Glomerular endothelial cell (primary cell): ENCODE measurements at places on chromosomes 12 and 14. TPM values are rescaled to one million over a fixed set of nuclear protein-coding genes. Genes with fewer than 3 reads are reported as not detected.

DNA sequence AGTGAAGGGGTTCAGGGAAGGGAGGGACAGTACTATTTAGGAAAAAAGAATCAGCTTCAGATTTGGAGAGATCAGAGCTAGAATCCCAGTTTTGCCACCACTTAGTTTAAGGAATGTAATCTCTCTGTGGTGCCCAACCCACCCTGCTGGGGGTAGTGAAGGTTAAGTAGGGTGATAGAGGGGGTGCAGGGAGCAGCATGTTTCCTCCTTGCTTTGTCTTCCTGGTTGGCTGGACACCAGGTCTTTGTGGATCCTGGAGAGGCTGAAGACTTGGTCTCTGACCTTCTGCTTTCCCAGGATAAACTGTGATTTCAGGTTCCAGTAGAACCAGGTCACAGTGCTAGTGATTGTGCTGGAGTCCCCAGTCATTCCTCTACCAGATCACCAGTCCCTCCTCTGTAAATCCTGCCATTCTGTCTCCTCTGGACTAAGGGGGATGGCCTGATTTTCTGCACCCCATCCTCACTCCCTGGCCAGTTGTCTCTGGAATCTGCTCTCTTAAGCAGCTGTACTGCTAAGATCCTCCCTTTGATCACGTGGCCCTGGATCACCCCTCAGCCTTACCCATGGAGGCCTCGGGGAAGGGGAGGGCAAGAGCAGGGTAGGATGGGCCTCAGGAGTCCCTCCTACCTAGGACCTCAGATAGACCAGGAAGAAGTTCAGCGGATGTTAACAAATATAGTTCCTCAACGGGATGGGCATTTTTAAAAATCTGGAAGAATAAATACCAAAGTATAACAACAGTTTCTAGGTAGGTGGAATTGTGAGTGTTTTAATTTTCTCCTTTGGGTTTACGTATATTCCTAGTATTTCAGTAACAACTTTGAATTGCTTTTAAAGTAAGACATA is 3.1 kb downstream of the MAP3K12 start:
- DNase-seq: no peak

DNA sequence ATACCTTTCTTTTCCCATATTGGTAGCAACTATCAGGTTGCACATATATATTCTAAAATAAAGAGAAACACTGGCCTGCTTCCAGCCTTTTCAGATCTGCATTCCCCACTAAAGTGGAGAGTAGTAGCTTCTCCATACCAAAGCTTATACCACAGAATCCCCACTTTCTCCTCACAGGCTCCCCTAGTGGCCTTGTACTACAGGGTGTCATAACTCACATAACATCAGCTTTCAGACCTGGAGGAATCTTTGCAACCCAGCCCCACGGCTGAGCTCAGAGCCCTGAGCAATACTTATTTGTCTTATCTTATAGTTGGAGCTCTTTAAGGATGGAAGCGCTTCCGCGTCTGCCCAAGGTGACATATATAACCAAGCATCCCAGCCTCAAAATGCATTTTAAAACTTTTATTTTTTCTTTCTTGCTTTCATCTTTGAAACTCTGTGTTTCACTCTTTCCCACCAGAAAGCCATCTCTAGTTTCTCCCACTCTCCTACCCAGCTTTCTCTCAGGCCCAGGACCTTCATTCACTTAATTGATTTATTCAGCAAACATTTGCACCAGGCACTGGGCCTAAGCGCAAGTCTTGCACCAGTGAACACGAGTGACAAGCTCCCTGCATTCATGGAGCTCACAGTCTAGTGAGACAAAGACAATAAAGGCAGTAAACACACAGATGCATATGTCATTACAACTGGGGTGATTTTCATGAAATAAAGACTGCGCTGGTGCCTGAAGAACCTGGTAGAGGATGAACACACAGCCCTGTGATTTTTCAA is 254.7 kb downstream of the IPO8 start:
- no peak for DNase-seq

DNA sequence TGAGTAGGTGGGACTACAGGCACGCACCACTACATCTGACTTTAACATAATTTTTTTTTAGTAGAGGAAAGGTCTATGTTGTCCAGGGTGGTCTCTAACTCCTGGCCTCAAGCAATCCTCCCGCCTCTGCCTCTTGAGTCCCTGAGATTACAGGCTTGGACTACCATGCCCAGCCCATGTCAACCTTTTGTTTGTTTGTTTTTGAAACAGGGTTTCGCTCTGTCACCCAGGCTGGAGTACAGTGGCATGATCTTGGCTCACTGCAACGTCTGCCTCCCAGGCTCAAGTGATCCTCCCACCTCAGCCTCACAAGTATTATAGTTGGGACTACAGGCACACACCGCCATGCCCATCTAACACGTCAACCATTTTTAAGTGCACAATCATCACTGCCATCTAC is 29.2 kb downstream of the PITPNM2 start:
- no peak for DNase-seq

DNA sequence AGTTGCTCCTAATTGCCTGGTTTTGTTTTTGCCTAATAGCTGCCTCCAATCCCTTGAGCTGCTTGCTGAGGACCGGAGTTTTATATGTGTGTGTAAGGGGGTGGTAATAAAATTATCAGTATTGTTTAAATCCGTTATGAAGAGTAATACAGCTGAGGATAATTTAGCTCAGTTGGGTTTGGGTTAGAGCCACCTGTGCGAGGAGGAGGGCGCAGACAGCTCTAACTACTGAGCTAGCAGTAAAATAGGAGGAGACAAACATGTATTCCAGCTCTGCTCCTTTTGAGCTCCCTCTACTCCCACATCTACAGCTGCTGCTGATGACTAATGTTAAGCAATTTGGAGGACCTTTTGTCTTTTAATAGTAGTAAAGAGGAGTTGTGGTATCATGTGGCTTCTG is 61.5 kb downstream of the SPATS2 start:
- DNase-seq: no peak

- DNase-seq: no peak
Measured at GRCh38 chr12:132986885-132987225, 688 bp downstream of the ZNF26 start.

GRCh38 chr12:80937391-80938238 is at the start of gene LIN7A:
LIN7A (minus strand) TSS chr12:80937934; CDS start chr12:80937722, 212 bp downstream.
- no peak for DNase-seq

GRCh38 chr12:105852951-105853350 is 285.8 kb downstream of the NUAK1 start:
- no peak for DNase-seq

DNA sequence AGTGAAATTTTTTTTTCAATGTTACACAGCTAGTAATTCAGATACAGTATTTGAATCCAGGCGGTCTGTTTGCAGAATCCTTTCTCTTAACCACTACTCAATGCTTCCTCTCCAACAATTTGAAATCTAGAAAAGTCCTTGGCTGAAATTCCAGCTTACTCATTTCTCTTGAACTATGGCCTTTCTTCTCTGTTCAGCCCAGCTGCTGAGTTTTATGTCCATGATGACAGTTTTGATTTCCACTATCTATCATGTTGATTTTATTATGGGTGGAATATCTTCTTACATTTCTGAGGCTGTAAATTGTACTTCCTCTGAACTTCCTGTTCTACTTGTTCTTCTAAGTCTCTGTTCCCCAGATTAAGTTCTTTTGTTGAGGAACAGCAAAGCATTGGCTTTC is 315.3 kb downstream of the DIO2 start:
- DNase-seq: no peak

- no peak for DNase-seq
Measured at GRCh38 chr14:79511146-79511545, 700.2 kb downstream of the DIO2 start.

GRCh38 chr12:62860501-62861411 is 74.2 kb downstream of the PPM1H start:
- no peak for DNase-seq

DNA sequence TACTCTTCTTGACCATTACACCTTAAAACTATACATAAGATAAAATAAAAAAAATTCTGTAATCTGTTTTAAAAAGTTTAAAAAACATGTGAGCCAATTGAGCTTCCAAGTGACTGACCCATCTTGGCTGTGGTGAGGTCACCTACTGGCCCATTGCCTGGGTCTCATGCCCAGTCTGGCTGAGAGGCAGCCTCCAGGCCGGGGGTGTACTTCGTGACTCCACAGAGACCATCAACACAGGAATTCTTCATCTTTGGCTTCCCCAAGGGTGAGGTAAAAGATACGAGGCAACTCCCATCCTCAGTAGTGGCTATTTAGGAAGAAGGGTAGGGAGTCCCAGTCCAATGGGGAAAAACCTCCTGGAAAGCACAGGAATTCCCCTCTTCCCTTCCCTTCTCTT is 113.2 kb downstream of the APAF1 start:
- DNase-seq: no peak

DNA sequence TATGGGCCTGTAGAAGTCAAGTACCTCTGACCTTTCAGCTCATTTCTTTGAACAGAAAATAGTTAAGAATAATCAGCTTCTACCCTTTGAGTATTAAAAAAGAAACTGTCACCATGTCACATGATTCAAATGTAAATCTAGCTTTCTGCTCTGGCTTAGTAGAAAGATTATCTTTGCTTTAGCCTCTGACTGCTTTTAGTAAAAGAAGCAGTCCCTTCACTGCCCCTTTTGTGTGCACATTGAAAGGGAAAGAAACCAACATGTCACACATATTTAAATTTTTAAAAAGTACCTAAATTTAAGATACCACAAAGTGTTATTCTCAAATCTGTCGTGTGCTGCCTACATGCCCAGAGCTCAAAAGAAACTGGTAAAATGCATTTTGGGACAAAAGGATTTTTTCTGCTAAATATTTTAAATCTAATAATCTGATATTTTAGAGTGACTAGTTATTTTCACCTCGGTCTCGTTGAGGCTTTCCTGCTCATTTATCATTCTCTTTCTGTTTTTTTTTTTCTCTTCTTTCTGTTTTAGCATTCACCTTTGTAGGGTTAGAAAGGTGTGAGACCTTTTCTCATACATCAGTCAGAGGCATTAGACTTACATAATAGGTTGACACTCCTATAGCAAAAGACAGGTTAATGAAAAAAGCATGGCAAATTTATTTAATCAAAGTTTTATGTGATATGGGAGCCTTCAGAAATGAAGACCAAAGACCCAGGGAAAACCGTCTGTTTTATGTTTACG is 41.3 kb downstream of the SLC16A7 start:
- DNase-seq: no peak

DNA sequence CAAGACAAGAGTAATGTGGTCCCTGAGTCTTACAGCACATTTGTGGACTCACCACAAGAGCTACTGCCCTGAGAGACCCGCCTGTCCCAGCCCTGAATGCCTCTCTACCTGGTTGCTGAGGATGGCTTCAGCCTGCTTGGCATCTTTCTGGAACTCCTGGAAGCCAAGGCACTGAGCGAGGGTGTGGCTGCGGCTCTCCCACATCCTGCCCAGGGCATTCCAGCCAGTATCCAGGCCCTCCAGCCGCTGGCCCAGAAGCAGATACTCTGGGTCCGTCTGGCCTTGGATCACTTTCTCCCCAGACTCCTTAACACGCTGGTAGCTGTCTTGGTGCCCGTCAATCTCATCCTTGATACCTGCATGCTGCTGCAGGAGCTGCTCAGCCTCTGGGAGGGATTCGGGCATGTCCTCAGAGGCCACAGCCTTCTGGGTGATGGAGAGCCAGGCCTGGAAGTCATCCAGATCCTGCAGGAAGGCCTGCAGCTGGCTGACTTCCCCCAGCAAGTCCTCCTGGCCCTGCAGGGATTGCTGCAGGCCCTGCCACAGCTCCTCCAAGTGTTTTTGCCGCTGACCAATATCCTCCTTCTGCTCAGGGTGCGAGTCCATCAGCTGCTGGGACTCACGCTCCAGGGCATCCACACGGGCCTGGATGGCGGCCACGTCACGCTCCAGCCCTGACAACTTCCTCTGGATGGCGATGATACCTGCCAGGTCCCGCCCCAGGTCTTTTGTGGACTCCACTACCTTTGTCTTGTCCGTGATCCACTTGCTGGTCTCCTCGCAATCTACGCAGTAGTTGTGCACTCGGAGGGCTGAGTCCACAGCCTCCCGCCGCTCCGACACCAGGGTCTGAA is 82.3 kb downstream of the PLEKHG3 start:
- no peak for DNase-seq

DNA sequence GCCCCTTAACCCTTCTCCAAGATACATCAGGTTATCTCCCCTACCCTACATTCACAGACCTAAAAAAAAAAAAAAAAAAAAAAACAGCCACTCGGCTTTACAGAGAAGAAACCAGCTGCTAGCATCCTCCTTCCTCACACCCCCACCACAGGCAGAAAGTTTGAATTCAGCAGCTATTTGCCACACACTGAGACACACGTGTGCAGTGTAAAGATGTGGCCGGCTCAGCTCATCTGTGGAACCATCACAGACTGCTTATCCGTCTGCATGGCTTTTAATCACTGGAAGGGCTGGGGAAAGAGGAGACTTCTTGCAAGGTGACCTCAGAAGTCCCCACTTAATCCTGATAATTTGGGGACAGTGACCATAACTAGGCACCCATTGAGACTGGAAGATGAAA is 50.0 kb downstream of the VWF start:
- DNase-seq: no peak

GRCh38 chr12:77760271-77761025 is 70.2 kb upstream of the NAV3 start:
- no peak for DNase-seq

DNA sequence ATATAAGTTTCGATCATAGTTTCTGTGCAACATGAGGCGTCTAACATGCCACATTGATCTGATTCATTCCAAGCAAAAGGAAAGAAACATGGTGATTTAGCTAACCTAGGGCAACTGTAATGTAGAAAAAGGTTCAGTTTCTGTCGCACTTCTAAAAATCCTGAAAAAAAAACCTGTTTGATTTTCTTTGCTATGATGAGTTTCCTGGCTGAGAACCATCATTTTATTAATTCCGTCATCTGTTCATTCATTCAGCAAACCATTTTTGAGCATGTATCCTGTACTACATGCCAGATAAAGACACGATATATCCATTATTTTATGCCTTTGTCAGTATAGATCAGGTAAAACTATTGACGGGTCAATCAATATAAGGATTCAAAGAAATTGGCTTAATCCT is 932.6 kb downstream of the GALC start:
- no peak for DNase-seq

DNA sequence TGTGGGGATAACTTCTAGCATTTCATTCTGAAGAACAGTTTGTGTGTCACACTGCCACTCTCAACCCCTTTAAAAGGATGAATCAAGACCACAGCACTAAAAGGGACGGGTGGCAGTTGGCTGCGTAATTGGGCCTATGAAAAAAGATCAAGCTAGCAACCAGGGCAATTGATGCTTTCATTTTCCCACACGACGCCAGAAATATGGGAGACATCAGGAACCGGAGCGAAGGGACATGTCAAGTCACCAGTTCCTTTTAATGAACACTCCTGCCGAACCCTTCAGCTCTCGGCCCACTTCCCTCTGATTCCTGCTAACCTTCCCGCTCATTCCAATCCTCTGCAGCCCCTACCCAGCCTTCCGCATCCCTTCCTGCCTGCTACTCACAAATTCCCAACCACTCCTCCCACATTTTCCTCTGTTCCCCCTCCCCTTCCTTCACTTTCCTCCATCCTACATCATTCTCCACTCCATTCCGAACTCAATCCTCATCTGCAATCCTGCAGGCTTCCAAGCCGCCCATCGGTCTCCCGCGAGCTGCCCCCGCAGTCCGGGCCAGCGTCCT is 753 bp downstream of the CSRNP2 start:
- no peak for DNase-seq

The TAS2R8 gene
- total RNA-seq: not detected in 2 replicates

The NANOG gene
- total RNA-seq: 0.82 TPM in 1 of 2 replicates, not detected in the other

The EFS gene
- total RNA-seq: 0.24 and 0.82 TPM in 2 replicates

The COCH gene
- total RNA-seq: 1.1 and 1.8 TPM in 2 replicates

The NRIP2 gene
- not detected in 2 replicates for total RNA-seq

The RIN3 gene
- 19.2 and 51.1 TPM in 2 replicates for total RNA-seq

The ELK3 gene
- total RNA-seq: 50.9 and 70.6 TPM in 2 replicates
